ENCODE measurements at places on chromosomes 5 and 9.

- DNase-seq: no peak
Observed at GRCh38 chr5:139457241-139457640, 5.3 kb downstream of the ECSCR start.

- DNase-seq: no peak
Observed at GRCh38 chr9:27408001-27408400, 111.1 kb upstream of the EQTN start.

DNA sequence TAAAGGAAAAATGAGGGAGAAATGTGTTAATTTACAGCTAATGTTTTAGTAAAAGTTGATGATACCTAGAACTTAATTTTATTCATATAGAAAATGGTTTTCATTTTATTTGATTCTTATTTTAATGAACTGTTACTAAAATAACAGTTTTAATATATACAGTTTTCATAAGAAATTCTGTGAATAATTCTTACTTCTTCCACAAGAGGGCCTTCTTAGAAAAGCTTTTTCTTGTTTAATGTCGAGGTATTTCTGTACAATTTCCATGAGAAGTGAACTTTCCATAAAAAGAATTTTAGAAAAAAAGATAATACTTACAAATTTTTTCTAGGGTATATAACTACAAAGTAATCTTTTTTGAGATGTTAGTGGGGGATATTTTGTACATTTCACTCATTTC lies 73.9 kb downstream of the KLF9 start:
- DNase-seq: no peak

GRCh38 chr5:158320178-158320674 lies 461.3 kb upstream of the CLINT1 start:
- DNase-seq: no peak

- no peak for DNase-seq
Observed at GRCh38 chr5:78699552-78700153, 51.1 kb upstream of the LHFPL2 start.

DNA sequence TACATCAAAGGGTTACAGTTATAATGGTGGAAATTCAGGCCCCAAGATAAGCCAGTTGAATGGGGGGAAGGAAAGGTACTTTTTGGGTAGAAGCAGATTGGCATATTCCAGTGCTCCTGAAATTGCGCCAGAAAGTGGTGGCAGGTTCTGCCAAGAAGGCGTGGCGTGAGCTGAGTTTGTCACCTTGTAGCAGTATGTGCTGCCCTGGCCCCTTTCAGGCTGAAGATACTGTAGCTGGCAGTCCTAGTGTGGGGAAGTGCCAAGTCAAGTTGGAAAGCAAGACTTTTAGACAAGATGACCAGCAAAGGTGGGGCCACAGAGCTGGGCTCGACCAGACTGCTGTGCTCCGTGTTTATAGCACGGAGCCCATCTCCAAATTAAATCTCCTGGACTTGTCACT lies 133.6 kb upstream of the GLRA1 start:
- DNase-seq: no peak

DNA sequence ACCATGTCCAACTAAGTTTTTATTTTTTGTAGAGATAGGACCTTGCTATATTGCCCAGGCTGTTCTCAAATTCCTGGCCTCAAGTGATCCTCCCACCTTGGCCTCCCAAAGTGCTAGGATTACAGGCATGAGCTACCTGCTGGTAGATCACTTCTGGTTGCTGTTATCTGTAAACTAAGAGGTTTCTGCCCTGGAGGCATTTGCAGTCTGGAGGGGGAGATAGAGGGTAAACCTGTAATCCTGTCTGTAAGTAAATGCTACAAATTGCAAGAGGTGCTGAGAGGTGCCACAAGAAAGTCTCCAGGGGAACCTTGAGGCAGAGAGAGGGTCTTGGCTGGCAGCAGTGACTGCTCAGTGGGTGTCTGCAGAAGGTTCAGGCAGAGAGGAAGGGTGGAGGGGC lies 29.0 kb upstream of the GGTA1 start:
- no peak for DNase-seq

- DNase-seq: no peak
Observed at GRCh38 chr5:64074533-64074932, 91.1 kb upstream of the RNF180 start.

- no peak for DNase-seq
Observed at GRCh38 chr9:19441730-19442129, 32.9 kb downstream of the ACER2 start.

DNA sequence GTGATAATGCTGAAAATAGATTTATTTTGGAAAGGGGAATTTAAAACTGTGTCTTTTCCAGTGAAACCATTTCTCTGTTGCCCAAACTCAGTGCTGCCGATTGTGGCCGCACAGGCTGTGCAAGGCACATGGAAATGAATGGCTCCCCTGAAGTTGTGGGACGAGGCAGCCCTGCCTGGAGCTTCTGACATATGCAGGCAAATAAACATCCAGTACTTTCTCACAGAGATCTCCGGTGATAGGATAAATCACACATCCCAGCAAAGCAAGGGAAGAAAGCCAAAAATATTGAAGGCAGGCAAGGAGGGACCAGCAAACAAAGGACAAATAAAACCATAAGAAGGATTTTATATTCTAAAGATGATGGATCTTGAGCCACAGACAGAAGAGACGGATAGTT lies 464.5 kb downstream of the MTRR start:
- DNase-seq: no peak

GRCh38 chr5:34916518-34916917 lies 1.0 kb downstream of the BRIX1 start:
- no peak for DNase-seq

GRCh38 chr9:38000735-38001134 lies 68.3 kb downstream of the SHB start:
- DNase-seq: no peak

DNA sequence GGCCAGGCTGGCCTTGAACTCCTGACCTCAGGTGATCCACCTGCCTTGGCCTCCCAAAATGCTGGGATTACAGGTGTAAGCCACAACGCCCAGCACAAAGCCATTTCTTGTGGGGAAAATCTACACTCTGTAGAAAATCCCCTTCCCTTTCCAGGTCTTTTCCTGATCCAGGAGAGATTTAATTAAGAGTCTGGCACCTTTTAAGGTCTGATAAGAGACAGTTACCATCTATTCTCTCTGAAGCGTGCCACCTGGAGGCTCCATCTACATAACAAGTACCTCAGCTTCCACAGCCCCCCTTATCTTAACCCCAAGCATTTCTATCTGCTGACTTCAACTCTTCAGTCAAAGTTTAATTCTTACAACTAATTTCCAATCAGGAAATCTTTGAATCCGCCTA lies 71.4 kb upstream of the CDK20 start:
- DNase-seq: no peak

GRCh38 chr5:63323926-63324325 lies 638.3 kb downstream of the HTR1A start:
- DNase-seq: no peak

GRCh38 chr5:57324181-57324580 lies 150.3 kb downstream of the GPBP1 start:
- DNase-seq: no peak
